ENCODE measurements at places on chromosomes 6 and 20.

DNA sequence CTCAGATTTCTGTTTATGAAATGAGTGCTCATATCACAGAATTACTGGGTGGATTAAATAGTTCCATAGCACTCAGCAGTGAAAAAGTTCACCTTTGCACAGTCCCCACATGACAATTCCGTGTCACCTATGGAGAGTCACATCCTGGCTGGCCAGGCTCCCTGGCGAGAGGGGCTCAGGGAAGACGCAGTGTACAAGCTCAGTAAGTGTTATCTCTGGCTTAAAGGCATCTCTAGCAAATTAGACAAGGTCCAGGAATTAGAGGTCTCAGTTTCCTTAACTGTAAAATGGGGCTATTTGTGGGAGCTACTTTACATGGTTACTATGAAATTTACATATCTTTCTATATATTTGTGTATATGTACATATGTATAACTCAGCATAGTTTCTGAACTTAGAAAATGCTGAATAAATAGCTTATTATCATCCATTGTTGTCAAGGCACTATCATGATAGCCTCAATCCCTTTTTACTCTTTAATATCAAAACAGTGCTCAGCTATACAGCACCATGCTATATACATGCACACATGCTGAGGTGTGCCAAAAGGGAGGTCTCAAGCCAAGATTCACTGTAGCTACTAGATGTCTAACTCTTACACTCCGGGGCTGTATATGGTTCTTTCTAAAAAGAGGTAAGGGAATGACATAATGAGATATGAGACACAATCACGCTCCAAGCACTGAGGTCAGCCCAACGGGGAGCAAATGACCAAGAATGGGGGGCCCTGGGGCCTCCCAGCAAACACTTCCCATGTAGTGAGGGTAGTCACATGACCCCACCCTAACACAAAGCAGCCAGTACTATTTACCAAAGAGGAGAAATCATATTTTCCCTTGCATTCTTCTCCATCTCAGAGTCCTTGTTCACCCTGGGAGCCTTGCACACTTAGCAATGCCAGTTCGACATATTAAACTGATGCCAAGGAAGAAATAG, 59.4 kb downstream of the SLC22A23 start:
- no peak for DNase-seq

GRCh38 chr20:8155812-8156211, 23.7 kb downstream of the PLCB1 start:
- DNase-seq: no peak

- DNase-seq: peak; percentile 83
Measured at GRCh38 chr20:43187476-43188233, 2.1 kb downstream of the PTPRT start.

DNA sequence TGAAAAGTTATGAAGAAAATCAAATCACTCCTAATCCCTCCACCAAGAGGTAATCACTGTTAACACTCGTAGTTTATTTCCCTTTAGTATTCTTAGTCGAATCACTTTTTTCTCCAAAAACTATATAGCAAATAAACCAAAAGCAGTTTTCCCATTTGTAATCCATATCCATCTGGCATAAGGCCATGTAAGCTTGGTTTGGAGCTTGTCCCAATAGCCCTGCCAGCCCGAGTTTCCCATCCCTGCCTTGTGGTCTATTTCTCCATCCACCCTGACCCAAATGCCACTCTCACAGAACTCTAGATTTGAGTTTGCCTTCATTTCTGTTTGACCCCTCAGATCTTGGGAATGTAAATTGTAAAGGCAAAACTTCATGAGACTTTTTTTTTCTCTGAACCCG, 71.8 kb upstream of the DSP start:
- no peak for DNase-seq

DNA sequence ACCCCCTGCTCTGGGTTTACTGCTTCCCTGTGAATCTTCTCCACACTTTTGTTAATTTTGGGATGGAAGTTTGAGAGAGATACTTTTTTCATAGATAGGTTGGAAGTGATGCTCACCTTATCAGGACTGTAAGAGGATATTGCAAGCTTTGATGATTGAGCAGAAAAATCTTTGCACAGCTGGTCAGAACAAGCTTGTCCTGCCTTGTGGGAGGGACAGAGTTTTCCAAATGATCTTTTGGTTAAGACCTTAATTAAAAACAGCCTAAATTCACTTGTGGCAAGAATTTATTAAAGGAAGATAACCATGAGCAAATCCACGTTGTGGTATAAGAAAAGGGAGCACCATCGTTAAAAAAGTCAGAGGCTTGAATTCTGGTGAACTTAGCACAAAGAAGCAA, 32.2 kb downstream of the E2F3 start:
- DNase-seq: no peak

DNA sequence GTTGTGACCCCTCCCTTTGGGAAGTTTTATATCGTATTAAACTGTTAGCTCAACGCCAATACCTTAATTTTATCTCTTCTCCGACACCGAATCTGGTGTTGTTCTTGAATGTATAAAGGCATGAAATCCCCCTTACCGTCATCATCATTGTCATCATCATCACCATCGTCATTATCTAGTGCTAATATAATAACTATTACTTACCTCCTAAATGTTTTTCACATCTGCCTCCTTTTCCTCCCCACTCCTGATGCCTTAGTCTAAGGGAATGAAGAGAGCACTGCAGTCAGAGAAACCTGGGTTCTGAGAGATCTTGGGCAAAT, 677 bp upstream of the ZBTB24 start:
- DNase-seq: no peak

GRCh38 chr20:3755814-3756480, 11.6 kb downstream of the ADISSP start:
- no peak for DNase-seq

GRCh38 chr6:157759028-157759427, 64.0 kb upstream of the SNX9 start:
- no peak for DNase-seq

DNA sequence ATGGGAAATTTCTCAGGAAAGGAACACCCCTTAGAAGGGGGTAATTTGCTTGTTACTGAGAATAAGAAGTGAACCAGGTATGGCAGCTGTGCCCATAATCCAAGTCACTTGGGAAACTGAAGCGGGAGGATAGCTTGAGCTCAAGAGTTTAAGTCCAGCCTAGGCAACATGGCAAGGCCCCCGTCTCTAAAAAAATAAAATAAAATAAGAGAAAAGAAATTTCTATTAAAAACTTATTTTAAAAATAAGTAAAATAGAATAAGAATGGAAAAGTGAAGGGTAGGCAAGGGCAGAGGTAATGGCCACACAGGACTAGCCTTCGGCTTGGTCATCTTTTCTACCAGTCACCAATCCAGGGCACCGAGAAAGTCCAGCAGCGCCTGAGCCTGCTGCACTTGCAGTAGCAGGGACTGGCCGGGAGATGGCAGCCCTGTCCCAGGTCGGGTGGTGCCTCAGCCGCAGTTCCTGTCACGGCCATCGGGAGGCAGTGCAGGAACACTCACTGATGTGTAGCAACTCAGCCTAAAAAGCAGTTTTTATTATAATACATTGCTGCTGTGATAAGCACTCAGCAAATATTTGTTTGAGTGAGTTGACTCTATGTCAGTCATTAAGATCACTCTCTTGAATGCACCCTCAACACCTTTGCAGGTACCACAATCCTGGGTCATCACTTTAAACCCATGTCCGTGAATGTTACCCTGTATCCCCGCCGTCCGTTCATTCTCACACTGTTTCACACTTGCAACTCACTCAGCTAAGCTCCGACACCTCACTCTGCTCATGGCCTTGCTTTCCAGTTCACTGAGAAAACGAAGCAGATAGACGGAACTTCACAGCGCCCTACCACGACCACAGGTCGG, 23.2 kb upstream of the GCM1 start:
- peak; percentile 87 for DNase-seq

Measured in WTC11 (cell line).